Immature natural killer cell (primary cell): ENCODE measurements at places on chromosomes 11 and 22.

DNA sequence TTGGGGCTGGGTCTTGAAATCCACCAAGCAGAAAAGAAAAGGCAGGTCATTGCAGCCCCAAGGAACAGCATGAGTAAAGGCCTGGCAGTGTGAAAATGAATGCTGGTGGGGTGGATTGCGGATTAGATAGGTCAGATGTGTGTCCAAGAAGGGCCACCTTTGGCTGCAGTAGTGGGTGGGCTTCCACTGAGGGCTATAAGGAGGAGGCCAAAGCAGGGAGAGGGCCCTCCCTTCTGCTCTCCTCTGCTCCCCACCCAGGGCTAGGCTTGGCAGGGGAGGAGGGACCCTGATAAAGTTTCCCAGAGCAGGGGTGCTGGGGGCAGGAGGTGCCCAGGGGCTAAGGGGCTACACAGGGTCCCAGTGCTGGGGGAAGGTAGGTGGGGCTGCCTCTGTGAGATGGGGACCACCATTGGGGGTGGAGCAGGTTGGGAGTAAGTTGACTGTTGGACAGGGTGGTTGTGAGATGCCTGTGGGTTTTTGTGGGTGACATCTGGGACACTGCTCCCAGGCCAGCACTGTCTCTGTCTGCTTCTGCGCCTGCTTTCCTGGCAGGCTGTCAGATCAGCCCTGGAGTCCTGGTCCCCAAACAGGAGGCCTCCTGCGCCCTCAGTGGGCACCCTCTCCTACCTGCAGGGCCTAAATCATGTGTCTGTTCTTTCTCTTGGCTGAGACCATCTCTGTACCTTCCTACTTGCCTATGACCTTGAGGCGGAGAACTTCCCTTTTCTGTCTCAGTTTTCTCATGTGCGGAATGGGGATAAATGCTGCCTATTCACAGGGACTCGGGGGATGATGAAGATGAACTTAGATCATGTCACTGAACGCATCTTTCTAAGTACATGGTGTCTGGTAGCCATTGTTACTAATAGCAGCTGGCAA lies 1.9 kb downstream of the CAPN5 start:
- DNase-seq: no peak

GRCh38 chr11:124749912-124750311 lies 2.1 kb downstream of the VSIG2 start:
- DNase-seq: no peak

GRCh38 chr11:91773090-91773489 lies 451.5 kb upstream of the FAT3 start:
- no peak for DNase-seq

DNA sequence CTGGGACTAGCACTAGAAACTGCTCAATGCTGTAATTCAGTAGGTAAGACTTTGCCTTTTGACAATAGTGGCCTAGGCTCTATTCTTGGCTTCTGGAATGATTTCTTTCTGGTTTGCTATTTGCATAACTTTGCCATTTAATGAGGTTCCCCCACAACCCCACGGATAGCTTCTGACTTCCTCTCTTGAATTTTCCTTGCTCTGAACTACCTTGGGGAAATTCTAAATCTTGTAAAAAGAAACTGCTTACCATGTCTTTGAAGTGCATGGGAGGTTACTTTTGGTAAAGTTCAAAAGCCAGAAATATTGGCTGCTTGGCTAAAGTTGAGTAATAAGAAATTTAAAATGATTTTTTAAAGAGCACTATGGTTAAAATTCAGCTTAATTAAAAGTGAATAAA lies 35.3 kb downstream of the CARD18 start:
- DNase-seq: no peak

DNA sequence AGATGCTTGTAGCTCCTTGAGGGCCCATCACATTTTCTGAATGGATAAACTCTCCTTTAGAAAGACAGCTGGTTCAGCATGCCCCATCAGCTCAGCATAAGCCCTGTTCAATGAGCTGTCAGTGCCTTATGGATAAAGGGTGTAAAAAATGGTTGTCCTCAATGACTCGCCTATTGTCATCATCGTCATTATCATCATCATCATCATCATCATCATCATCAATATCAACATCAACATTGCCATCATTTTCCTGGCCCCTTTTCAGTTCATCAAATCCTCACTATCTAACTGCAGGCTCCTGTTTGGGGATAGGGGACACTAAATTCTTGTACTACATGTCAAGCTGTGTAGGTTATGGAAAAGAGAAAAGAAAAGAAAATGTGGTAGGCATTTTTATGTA lies 310.7 kb upstream of the MTNR1B start:
- no peak for DNase-seq

DNA sequence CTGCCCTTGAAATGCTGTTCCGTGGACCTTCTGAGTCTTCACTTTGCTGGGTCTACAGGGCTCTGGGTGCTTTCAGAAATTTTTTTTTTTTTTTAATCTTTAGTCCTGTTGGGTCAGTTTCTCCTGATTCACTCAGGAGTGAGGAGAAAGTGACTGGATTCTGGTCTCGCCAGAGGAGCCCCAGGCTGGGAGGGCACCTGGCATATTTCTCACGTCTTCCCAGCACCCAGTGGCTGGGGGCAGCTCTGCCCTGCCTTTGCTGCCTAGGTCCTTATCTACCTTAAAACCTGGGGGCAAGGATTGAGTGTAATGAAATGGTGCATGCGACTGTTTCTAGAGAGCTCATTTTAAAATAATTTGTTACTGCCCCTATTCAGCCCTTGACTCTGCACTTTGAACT lies 23.3 kb downstream of the SAMM50 start:
- DNase-seq: no peak

- peak; percentile 67 for DNase-seq
Observed at GRCh38 chr22:42895087-42895486, 38.0 kb upstream of the ARFGAP3 start.
